ENCODE measurements at places on chromosomes 12 and 14.

- DNase-seq: no peak
Observed at GRCh38 chr12:20044351-20044750, 324.0 kb upstream of the PDE3A start.

DNA sequence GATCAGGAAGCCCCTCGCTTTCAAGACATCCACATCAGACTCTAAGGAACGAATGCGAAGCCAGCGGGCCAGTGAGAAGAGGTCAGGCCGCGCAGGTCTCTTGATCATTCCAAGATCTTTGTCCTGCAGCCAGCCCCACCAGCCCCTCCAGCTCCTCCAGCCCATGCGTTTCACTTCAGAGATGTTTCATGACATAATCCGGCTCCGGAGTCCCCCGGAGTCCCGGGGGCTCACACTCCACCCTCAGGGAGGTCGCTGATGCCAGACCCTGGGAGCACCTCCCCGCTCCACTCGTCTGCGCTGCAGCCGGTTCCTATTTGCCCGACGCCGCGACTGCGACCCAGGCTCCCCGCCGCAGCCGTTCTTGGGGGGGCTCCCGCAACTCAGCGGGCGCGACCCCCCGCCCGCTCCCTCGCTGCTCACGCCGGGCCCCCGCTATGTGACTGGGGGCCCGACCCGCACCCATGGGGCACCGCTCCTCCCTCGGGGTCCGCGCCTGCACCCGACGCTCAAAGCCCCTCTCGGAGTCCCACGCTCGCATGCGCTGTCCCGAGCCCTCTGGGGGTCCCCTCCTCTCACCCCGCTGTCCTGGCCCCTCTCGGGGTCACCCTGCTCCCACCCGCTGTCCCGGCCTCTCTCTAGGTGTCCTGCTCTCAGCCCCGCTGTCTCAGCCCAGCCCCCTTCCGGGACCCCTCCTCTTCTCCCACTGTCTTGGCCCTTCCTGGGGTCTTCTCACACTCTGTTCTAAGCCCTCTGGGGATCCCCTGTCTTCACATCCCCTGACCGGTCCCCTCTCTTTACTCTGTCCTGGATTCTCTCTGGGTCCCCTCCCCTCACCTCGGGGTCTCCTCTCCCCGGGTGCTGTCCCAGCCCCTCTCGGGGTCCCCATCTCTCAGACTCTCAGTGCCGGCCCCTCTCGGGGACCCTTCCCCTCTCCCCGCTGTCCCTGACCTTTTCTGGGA lies 1.1 kb downstream of the TAOK3 start:
- DNase-seq: no peak

GRCh38 chr12:74595696-74596095 lies 58.1 kb downstream of the ATXN7L3B start:
- DNase-seq: no peak

DNA sequence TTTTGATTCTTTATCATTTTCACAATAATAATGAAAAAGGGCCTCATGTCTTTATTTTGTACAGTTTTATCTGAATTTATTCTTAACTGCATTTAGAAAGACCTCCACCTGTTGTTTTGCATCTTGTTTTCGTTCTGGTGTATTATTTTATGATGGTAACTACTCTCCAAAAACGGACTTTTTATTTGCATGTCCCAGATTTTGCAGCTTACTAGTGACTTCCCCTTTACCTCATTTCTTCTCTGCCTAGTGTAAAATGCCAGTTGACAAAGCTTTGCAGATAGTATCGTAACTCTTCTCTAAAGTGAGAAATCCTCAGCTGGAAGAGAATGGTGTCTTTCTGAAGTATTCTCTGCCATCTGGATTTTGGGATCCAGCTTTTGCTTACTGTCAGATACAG lies 17.2 kb downstream of the PEX5 start:
- DNase-seq: no peak

GRCh38 chr12:132071830-132072384 lies 72.2 kb downstream of the DDX51 start:
- no peak for DNase-seq

GRCh38 chr14:74085828-74086227 lies 1.1 kb downstream of the LIN52 start:
- DNase-seq: no peak

DNA sequence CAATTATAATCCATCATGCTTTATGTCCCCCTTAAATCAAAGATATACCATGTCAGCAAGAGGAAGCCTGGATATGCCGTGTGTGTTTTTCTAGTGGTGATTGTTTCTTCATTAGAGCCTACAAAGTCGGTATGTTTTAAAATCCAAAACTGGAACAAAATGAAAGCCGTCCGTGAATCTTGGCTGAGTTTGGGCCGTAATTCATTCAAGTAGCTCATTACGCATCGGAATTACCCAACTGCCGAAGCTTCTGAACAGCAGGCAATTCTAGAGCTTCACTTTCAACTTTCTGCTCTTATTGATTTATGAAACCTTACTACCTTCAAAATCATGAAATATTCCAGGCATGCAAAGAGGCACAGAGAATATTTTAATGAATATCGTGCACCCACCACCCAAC lies 224.7 kb downstream of the AACS start:
- no peak for DNase-seq

DNA sequence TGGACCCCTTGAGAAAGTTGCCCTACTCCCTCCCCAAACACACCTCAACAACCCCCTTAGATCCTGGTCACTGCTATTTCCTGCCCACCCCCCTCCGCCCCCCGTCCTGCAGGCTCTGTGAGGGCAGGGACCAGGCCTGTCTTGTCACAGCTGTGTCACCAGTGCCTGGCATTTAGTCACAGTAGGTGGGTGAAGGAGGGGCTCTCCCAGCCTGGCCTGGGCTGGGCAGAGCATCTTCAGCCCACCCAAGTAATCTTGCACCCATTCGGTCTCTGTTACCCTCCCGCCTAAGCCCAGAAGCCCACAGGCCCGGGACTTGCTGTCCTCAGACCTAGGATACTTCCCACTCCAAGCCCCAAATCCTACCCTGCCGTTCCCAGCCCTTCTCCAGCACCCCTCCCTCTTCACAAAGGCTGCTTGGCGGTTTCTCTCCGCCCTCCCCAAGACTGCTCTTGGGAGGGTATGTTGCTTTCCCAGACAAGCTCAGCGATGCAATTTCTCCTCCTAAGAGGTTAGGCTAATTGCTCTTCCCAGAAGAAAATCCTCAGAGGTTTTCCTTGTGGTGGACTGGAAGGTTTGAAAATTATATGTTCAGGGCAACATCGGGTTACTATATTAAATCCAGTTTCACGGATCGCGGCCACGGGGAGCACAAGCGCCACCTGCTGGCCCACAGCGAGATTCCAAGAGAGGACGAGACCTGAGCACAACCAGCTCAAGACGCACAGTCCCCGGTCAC lies 50.8 kb upstream of the ZFP36L1 start:
- peak; percentile 72 for DNase-seq

- no peak for DNase-seq
Observed at GRCh38 chr14:68548194-68549076, 244.4 kb downstream of the ZFP36L1 start.

DNA sequence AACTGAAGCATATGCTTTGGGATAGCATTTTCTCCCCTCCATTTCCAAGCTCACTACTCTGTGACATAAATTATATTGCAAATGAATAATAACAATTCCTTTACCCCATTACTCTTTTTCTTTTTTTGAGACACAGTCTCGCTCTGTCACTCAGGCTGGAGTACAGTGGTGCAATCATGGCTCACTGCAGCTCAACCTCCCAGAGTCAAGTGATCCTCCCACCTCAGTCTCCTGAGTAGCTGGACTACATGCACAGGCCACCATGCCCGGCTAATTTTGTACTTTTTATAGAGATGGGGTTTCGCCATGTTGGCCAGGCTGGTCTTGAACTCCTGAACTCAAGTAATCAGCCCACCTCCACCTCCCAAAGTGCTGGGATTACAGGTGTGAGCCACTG lies 49.2 kb upstream of the GTF2A1 start:
- DNase-seq: no peak

- DNase-seq: no peak
Observed at GRCh38 chr14:90456551-90456950, 59.7 kb downstream of the CALM1 start.

DNA sequence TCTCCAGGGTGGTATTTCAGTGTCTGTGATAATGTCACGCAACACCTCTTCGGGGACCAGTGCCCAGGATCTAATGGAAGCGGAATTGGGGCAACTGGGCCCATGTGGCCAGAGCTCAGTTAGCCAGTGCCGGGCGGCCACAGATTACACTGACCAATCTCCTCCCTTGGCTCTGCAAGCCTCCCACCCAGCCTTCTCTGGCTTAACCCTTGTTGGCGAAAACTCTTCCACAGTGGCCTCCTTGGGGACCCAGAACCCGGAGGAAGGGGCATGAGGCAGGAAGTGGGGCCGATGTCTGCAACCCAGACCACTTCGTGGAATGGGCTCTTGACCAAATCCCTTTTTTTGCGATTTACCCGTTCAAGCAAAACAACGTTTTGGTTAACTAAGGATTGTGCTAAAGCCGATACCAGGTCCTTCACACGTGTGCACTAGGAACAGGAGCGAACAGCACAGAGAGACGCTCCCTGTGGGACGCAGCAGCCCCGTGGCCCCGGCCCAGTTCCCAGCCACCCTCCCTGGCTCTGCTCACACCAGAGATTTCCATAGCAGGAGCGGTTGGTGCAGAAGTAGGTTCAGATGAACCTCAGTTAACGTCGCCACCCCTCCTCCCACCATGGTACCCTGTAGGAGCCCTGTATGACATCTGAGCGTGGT lies 38.2 kb downstream of the SLC8B1 start:
- no peak for DNase-seq

GRCh38 chr14:60757567-60758002 lies 23.0 kb downstream of the MNAT1 start:
- no peak for DNase-seq

DNA sequence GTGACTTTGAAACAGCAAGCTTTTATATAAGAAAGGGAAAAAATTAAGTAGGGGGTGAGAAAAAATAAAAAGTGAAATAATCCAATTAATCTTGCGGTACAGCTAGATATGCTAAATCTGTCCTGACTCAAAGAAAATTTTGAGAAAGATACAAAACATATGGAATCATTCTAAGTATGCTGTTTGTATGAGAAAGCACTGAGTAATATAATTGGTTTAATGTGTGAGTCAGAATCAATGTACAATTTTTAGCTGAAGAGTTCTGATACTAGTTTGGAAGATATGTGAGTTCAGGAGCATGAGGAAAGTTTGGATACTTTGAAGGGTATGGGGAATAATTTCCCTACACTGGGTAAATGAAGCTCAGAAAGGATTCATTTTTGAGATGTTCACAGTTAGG lies 190.9 kb upstream of the RASSF8 start:
- DNase-seq: no peak

Measured in CD4-positive, alpha-beta memory T cell (primary cell).